NCI-H510A treated with DMSO at 0.1 percent for 48 hours (cell line): ENCODE measurements at places on chromosomes 13 and 19.

DNA sequence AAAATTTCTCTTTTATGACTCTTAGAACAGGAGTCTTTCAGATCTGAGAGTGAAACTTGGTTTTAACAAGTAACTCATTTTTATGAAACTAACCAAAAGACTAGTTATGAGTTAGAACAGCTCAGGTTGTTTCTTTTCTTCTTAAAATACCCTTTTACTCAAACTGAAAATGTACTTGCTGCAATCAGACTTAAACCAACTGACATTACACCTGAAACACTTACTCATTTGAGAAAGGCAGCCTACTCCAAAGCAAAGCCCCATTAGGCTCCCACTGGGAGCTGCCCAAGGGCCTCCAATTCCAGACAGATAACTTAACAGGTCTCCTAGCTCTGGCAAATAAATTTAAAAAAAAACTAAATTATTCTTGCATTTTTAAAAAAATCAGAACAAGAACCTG is 3.6 kb downstream of the FOXO1 start:
- no peak for DNase-seq

DNA sequence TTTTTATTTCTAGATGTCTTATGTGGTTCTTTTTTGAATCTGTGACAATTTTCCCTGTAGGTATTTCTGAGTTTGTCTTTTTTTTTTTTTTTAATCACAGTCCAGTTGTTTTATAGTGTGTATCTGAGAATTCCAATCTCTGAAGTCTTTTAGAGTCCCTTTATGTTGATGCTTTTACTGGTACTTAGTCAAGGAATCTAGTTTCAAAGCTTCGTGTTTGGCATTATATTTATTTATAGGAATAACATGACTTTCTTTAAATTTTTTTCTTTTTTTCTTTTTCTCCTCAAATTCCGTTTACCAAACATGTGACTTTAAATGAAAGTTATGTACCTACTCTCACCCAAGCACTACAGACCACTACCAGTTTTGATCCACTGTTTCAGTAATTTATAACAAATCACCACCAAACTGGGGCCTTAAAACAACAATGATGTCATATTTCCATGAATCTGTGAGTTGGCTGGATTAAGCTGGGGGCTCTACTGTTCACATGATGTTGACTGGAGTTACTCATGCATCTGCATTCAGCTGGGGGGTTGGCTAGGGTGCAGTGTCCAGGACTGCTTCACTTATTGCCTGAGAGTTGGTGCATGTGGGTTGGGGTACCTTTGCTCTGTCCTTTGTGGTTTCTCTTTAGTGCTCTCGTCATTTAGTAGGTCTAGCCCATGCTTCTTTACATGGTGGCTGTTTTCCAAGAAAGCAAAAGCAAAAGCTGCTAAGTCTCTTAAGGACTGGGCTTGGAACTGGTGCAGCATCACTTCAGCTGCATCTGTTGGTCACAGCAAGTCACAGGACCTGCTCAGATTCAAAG is 22.3 kb downstream of the KCTD4 start:
- no peak for DNase-seq

GRCh38 chr13:32737111-32737571 is 150.9 kb downstream of the PDS5B start:
- DNase-seq: no peak

DNA sequence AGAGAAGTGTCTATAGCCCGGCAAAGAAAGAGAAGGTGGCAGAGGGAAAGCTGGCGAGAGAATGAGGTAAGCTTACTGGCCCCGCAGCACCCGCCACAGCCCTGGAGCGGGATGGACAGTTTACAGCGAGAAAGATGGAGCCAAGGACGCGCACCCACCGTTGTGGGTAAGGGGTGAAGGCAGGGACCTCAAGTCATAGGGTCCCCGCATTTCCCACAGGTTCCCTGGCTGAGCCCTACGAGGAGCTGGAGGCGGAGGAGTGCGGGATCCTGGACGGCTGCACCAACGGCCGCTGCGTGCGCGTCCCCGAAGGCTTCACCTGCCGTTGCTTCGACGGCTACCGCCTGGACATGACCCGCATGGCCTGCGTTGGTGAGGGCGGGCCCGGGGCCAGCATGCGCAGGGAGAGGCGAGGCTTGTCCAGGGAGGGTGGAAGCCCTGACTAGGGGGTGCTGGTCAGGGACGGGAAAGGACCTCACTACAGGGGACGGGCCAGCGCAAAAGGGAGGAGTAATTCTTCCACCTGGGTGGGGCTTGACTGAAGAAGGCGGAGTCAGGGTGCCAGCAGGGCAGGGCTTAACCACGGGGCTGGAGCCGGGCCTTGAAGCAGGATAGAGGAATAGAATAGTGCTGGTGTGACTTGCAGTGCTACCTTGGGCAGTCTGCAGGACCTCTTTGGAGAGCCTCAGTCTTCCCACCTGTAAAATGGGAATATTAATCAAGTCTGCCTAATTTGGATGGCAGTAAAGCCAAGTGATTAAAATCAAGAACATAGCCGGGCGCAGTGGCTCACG is 26.5 kb downstream of the LTBP4 start:
- no peak for DNase-seq

DNA sequence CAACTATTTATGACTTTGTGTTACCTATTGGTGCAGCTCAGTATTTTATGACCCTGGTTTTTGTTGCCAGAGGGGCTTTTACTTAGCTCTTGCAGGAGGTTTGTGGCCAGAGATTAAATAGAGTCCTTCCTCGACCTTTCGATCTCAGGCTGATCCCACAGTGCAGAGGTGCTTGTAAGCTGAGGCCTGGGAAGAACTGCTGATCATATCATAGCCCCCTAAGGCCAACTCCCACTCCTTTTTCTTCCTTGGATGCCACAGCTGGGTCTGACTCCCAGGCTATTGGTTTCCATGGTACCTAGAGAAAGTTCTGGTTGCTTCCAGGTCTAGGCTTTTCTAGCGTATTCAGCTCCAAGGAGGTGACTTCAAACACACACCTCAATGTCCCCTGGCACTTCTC is 324.9 kb downstream of the FOXO1 start:
- no peak for DNase-seq

GRCh38 chr19:10222201-10222890 is 8.8 kb downstream of the S1PR2 start:
- DNase-seq: no peak

DNA sequence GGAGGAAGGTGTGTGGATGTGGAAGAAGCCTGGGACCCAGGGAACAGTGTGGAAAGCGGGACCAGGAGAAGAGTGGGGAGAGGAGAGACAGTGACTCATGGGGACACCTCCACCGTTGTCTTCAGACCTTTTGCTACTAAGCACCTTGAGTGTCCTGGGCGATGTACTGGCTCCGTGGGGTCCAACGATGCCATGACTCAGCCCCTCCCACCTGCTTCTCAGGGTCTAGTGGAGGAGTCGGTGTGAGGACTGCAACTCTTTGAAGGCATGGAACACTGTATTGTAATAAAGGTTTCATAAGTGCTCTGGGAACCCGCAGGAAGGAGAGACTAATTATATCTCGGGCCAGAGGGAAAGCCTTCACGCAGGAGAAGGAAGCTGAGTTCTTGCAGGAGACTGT is 166.9 kb upstream of the KL start:
- no peak for DNase-seq

DNA sequence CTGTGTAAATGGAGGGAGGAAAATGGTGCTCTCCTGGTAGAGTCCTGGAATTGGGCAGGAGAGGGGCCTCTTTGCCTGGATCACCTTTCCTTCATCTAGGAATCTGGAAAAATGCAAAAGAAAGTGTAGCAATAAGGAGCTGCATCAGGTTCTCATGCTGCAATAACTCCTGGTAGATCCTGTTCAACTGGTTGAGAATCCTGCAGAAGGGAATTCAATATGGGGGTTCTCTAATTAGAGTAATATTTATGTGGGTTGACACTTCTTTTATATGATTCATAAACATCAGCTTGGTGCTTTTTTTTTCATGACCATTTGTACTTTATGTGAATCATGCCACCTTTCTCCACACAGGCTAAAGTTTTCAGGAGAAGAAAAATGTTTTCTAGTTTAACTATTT is 9.5 kb upstream of the NUDT15 start:
- DNase-seq: no peak

GRCh38 chr13:112774829-112775565 is 85.2 kb downstream of the ATP11A start:
- DNase-seq: no peak

GRCh38 chr13:74243637-74244526 is 109.7 kb upstream of the KLF12 start:
- no peak for DNase-seq
